ENCODE measurements at places on chromosomes 6 and 20.

DNA sequence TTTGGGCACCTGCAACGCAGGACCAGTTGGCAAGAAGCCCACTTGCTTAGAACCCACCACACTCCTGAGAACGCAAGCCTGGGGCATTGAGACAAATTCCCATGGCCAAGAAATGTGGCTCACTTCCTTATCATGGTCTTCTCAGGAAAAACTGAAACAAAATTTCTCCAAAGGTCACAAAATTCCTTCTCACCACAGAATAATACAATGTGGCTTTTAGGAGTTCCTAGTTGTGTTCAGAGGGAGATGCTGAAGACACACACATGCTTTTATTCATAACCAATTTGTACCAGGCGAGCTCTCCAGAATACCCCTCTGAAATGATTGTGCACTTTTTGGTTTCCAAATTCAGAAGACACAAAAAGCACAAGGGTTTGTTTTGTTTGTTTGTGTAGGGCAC lies 31.6 kb downstream of the ADTRP start:
- no peak for DNase-seq

DNA sequence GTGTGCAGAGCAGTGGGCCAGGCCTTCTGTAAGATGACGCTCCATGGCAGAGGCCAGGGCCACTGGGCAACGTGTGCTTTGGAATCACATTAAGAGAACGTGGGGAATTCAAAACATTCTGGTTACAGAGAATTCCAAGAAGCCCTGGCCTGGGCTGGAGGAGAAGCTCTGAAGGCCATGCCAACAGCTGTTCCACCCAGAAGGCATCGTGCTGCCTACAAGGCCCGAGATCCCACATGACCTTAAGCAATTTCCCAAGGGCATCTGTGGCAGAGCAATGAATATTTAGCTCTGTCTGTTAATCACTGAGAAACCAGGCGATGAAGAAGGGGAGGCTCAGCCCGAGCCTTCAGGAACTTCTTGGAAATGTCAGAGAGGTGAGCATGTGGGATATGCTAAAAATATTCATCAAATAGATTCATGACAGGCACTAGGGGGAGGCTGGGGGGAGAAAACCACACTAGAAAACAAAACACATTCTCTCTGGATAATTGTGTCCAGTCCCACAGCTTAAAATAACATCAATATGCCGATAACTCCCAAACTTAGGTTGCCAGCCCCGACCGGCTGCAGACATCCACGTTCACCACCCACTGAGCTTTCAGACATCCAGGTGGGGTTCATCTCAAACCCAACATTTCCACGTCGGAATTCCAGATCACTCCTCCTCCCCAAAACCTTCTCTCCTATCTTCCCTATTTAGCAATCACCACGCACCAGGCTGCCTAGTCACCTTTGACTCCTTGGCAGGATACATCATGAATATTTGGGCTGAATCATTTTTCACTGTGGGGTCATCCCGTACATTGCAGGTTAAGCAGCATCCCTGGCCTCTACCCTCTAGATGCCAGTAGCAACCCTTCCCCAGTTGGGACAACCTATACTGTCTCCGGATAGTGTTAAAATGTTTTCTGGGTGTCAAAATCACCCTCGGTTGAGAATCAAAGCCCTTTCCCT lies 6.6 kb downstream of the SULF2 start:
- DNase-seq = no peak

- no peak for DNase-seq
Observed at GRCh38 chr6:143258945-143259344, 191.6 kb downstream of the ADAT2 start.

DNA sequence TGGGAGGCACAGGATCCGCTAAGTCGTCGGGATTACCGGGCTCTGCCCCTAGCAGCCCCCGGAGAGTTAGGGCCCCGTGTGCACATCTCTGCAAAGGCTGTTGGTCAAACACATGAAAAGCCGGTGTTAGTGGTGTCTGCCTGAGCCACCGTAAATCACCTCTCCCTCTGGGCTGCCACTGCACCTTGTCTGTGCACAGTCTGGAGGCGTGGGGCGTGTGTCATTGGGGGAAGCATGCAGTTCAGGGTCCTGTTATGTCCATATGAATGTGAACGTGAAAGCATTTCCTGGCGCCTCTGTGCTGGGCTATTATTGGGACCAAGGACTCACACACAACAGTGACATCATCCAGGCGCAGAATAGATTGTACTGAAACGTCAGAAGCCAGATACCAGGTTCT lies 305.6 kb downstream of the NRN1 start:
- no peak for DNase-seq

- no peak for DNase-seq
Observed at GRCh38 chr20:4507288-4507719, 214.4 kb upstream of the PRND start.

GRCh38 chr6:42704937-42705374 lies 17.4 kb downstream of the PRPH2 start:
- no peak for DNase-seq

- no peak for DNase-seq
Observed at GRCh38 chr6:53432318-53433161, 83.8 kb upstream of the ELOVL5 start.

GRCh38 chr20:53786445-53787267 lies 193.0 kb upstream of the ZNF217 start:
- no peak for DNase-seq

DNA sequence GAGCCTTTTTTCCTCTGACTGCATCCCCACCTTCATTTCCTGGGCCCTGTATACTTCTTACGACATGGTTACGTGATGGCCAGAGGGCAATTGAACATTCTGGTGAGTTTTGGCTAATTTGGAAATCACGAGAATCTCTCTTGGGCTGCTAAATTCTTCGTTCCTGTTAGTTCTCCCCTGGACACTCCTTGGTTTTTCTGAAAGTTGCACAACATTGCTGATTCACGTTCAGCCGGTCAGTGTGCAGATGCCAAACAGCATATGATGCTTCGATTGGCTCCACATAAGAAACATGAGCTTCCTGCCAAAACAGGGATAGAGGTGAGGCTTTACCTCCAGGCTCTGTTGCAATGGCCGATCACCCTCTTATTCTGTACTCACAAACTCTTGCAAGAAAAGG lies 119.4 kb upstream of the LY86 start:
- no peak for DNase-seq

DNA sequence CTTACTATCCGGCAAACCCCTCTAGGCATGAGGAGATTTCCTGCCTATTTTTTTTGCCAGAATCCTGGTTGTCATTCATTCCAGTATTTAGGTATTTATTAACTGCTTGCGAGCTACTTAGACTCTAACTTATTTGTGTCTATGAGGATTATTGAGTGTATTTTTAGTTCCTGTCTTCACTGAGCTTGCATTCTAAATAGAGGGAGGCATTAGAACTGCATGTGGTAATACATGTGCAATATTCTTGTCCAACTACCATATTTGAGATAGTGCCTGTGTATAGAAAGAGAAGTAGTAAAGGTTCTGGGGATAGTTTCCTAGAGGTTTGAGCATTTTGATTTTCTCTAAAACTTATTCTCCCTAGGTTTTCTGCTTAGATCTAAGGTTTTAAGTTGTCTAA lies 308.9 kb downstream of the EYA4 start:
- DNase-seq = no peak

DNA sequence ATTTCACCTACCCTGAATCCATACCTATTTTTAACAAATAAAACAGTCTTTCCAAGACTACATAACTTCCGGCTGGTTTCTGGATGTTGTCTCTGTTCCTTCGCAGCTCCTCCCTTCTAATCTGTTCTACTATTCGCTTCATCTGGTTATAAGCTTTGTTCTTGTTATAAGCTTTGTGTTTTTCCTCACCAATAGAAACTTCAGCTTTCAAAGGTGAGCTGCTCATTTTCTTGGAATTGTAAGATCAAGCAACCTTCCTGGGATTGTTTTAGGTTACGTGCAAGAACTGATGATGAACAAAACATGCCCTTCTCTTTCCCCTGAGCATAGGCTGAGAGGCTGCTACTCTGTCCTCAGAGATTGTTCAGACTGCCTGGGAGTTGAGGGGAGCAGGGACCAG lies 2.1 kb downstream of the GFOD1 start:
- no peak for DNase-seq

GRCh38 chr6:36065916-36066315 lies 38.3 kb downstream of the MAPK14 start:
- no peak for DNase-seq

DNA sequence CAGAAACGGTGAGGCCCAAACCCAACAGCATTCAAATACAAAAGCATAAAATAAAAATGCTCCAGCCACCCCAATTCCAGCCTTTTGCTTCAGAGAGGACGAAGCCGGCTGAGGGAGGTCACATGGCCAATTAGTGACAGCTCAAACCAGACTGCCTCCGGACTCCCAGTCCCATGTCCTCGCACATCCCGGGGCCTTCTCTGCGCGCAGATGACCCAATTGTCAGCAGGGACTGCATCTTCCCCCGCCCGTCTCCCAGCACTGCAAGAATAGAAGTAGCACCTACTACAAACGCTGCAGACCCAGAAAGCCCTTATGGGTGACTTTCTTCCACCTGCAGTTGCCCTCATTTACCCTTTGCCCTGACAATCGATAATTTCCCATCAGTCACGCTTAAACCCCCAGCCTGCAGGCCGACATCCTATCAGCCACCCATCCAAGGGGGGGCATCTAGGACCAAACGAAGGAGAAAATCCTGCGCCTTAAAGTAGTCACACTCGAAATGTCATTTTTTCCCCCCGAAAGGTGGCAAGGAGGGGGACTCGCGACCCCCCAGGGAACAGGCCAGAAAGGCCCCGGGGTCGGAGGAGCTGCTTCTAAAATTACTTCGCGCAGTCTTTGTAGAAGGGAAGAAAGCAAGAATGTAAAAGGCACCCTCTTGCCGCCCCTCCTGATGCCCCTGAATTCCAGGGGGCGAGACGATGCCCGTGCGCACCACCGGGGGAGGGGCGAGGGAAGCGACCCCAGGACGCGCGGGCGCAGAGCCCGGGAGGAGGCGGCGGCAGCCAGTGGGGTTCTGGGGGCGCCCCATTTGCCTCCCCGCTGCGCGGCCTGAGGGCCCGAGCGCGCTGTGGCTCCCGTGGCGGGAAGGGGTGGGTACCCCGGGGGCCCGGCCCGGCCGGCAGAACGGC lies 792 bp downstream of the SLC23A2 start:
- DNase-seq = peak; percentile 55

GRCh38 chr6:43265564-43265963 lies 22.3 kb downstream of the TTBK1 start:
- no peak for DNase-seq

GRCh38 chr20:34615477-34615876 lies 57.0 kb downstream of the MAP1LC3A start:
- DNase-seq = no peak

DNA sequence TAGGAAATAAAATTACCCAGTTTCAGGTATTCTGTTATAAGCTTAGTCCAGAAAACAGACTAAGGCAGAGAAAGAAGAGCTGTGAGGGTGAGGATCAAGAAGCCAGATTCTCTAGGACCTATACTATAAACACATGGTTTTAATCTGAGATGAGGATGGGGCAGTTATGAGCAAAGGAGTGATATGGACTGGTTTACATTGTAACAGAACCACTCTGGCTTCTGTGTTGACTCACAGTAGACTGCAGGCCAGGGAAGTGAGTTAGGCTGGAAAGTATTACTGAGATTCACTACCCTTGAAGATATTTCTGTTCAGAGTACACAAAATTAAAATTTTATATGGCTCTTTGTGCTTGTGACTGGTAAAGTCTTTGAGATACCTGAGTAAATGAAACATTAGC lies 3.2 kb upstream of the RWDD1 start:
- DNase-seq = no peak

DNA sequence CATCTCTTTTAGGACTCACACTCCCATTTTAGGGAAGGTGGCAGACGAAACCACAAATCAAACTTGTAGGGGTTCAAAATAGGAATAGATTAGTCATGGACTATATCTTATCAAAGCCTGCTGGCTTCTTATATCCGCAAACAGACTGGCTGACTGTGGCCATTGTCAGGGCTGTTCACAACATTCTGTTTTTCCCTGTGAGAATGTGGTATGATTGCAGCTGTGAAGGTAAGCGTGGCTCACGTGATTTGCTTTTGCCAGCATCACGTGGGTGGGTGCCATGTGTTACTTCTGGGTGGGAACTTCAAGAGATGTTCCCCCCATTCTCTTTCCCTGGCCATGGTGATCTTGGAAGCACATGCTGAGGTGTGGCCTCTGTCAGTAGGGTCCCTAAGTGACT lies 5.9 kb downstream of the IP6K3 start:
- no peak for DNase-seq

- no peak for DNase-seq
Observed at GRCh38 chr6:8731874-8732273, 296.5 kb upstream of the SLC35B3 start.

DNA sequence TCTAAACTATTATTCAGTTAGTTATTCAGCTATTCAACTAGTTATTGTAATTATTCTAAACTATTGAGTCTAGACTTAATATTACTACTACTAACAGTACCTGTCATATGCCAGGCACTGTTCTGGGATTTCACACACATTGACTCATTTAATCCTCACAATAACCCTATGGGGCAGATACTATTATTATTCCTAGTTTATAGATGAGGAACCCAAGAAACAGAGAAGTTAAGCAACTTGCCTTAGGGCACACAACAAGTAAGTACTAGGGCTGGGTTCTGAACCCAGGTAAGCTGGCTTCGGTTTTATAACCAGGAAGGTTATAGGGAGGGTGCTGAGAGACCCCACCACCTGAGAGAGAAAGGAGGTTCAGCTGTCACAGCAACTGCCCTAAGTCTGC lies 7.8 kb downstream of the TEAD3 start:
- no peak for DNase-seq

DNA sequence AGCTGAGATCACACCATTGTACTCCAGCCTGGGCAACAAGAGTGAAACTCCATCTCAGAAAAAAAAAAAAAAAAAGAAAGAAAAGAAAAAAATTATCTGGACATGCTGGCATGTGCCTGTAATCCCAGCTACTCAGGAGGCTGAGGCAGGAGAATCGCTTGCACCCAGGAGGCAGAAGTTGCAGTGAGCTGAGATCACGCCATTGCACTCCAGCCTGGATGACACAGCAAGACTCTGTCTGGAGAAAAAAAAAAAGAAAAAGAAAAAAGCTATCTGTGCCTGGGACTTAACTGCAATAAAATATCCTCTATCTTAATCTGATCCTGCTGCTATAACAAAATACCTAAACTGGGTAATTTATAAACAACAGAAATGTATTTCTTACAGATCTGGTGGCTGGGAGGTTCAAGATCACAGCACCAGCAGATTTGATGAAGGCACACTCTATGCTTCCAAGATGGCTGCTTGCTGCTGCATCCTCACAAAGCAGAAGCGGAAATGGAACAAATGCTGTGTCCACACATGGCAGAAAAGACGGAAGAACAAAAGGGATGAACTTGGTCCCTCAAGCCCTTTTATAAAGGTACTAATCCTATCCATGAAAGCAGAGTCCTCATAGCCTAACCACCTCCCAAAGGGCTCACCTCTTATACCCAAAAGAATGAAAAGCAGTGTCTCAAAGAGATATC lies 273.3 kb upstream of the JARID2 start:
- DNase-seq = no peak

GRCh38 chr6:166274739-166275370 lies 33.3 kb downstream of the PRR18 start:
- DNase-seq = no peak

DNA sequence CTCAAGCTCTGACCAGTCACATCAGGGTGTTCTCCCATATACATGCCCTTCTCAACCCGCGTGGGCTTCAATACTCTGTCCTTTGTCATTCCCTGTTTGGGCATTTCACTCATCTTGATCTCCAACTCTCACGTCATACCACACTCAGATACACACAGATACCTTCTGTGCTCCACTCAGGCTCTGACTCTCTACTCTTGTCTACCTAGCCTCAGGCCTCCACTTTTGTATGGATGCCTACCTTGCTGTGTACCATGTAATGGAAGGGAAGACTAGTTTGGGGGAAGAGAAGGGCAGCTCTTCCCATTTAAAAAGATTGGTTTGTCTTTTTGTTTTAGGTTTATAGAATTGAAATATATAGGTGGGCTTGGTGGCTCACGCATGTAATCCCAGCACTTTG lies 48.6 kb downstream of the ASXL1 start:
- DNase-seq = no peak

Data from hypothalamus (tissue), 51 donors.